ENCODE measurements at places on chromosomes 6 and 20.

GRCh38 chr6:143276436-143276835 is 174.1 kb downstream of the ADAT2 start:
- H3K27ac ChIP-seq = no peak overlapping the region
- no peak overlapping the region for H3K4me3 ChIP-seq
- no peaks in the 10 kb centered on the region for H3K27me3 ChIP-seq
- H3K36me3 ChIP-seq = no peaks in the 10 kb centered on the region

GRCh38 chr6:7062451-7063162 is 45.2 kb upstream of the RREB1 start:
- no peaks in the 10 kb centered on the region for H3K36me3 ChIP-seq
- no peaks in the 10 kb centered on the region for H3K27me3 ChIP-seq
- no peaks in the 10 kb centered on the region for H3K4me1 ChIP-seq
- DNase-seq = no peak
- H3K27ac ChIP-seq = no peak overlapping the region
- no peak overlapping the region for H3K4me3 ChIP-seq

- no peaks in the 10 kb centered on the region for H3K27me3 ChIP-seq
- no peak overlapping the region for H3K4me3 ChIP-seq
- no peak for DNase-seq
- H3K4me1 ChIP-seq = no peaks in the 10 kb centered on the region
These were observed 207.6 kb downstream of the OGFRL1 start for GRCh38 chr6:71496018-71496721.

GRCh38 chr20:46831633-46832011 is 63.0 kb upstream of the EYA2 start:
- H3K4me3 ChIP-seq = no peak overlapping the region
- H3K27ac ChIP-seq = no peak overlapping the region
- H3K27me3 ChIP-seq = peaks cover 38% of the 10 kb centered on the region
- peaks cover 2% of the 10 kb centered on the region for H3K36me3 ChIP-seq
- no peak for DNase-seq

- H3K27me3 ChIP-seq = peaks cover 40% of the 10 kb centered on the region
- no peak for DNase-seq
- no peak overlapping the region for H3K4me3 ChIP-seq
- no peak overlapping the region for H3K27ac ChIP-seq
These were observed 48.7 kb downstream of the HLA-DPB1 start for GRCh38 chr6:33124525-33124901.

GRCh38 chr6:81843302-81843701 is 90.8 kb upstream of the TENT5A start:
- H3K4me1 ChIP-seq = no peaks in the 10 kb centered on the region
- no peaks in the 10 kb centered on the region for H3K27me3 ChIP-seq
- peaks cover 3% of the 10 kb centered on the region for H3K36me3 ChIP-seq
- H3K27ac ChIP-seq = no peak overlapping the region

- H3K36me3 ChIP-seq = peaks cover 2% of the 10 kb centered on the region
- no peaks in the 10 kb centered on the region for H3K4me1 ChIP-seq
- no peak for DNase-seq
- peaks cover 66% of the 10 kb centered on the region for H3K27me3 ChIP-seq
- no peak overlapping the region for H3K27ac ChIP-seq
These were observed 49.8 kb upstream of the ADTRP start for GRCh38 chr6:11828262-11828870.

- no peak for DNase-seq
- H3K4me1 ChIP-seq = no peaks in the 10 kb centered on the region
- H3K36me3 ChIP-seq = no peaks in the 10 kb centered on the region
- H3K27me3 ChIP-seq = peaks cover 74% of the 10 kb centered on the region
- H3K27ac ChIP-seq = no peak overlapping the region
These were observed 21.5 kb downstream of the ADGRF5 start for GRCh38 chr6:46900266-46900665.

DNA sequence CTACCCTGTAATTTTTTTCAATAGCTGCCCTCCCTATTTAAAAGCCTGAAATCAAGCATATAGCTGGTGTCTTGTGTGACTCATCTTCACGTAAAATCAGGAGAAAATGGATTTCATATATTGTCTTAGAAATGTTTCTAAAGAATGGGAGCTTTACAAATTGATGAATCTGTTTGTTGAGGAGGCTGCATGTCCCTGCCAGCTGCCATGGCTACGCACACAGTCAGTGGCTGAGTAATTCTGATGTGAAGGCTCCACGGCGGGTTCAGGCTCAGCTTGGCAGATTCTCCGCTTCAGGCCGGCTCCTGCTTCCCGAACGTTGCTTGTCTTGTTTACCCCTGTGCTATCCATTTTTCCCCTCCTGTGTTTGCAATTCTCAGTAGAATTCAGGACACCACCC is 82.8 kb downstream of the CCDC170 start:
- peaks cover 19% of the 10 kb centered on the region for H3K27me3 ChIP-seq
- no peak for DNase-seq
- no peak overlapping the region for H3K4me3 ChIP-seq
- no peak overlapping the region for H3K27ac ChIP-seq

DNA sequence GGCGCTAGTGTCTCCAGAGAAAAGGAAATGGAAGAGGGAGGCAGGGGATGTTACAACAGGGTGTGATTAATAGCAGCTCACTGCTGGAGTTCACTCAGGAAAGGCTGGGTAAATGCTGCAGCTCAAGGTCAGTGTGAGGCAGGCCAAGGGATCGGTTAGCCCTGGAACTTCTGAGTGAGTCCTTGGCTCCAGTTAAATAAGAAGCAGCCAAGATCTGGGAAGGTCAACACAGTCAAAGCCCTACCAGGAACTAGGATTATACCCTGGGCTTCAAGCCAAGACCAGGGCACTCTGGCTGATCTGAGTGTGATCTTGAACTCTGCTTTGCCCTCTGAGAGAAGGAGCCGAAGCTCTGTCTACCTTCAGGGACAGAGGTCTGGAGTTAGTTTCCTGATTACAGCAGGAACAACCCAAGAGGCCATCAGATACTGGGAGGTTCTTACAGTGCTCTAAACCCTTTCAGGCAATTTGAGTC is 44.3 kb downstream of the TPD52L1 start:
- H3K27ac ChIP-seq = no peak overlapping the region
- peaks cover 27% of the 10 kb centered on the region for H3K27me3 ChIP-seq
- no peak for DNase-seq
- H3K4me3 ChIP-seq = no peak overlapping the region
- H3K36me3 ChIP-seq = peaks cover under 1% of the 10 kb centered on the region
- no peaks in the 10 kb centered on the region for H3K4me1 ChIP-seq

DNA sequence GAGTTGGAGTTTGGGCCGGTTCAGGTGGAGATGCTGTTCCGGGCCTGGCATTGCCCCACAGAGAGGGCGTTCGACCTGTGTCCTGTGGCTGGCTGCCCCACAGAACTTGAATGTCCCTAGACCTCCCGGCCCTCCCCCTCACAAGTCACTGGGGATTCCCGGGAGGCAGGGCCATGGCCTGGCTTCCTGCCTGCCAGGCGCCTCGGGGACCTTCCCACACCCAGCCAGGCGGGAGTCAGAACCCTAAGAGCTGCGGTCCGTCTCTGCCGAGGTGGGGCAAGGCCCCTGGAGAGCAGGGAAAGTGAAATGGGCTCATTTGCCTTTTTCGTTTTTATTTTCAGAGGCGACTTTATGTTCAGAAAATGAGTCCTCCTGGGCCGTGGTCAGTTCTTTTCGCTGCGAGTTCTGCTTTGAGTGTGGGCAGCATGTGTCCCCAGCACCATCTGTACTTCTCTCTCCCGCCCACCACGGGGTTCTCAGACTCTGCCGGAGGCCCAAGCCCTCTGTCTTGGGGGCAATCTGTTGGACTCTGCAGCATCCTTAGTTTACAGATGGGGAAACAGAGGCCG is 8.5 kb downstream of the RBM38 start:
- H3K27me3 ChIP-seq = no peaks in the 10 kb centered on the region
- DNase-seq = no peak
- H3K4me3 ChIP-seq = peak overlapping the region; percentile 72
- peaks cover 57% of the 10 kb centered on the region for H3K4me1 ChIP-seq
- H3K36me3 ChIP-seq = peaks cover 91% of the 10 kb centered on the region

DNA sequence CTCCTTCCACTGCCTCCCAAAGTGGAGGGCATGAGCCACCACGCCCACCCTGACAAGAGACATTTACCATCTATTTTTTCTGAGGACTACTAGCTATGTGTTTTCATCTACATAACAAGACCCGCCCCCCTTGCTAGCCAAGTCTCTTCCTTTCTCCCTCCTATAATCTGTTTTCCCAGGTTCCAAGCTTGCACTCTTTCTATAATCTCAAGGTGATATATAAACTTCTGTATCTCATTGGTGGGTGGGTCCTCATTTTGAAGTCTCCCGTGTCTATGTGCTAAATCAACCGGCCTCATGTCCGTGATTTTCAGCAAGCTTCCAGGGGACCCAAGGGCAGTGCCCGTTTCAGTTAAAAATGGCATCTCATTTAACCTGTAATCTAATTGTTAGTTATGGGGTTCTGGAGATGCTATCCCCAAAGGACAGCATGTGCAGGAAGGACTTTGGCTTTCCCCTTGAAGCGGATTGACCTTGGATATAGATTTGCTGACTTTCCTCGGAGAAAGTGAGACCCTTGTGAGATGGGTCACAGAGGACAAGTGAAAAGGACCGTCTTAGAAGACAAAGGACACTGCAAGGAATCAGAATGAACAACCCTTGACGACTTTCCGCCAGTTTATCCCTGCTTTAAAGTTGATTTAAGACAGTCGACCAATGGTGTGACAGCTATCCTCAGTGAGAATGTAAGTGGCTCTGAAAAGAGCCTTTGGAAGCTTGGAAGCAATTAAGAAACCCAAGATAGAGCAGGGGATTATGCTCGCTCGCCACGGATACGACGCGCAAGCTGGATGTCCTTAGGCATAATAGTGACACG is 22.4 kb downstream of the OR2B2 start:
- H3K27ac ChIP-seq = peak overlapping the region; percentile 90
- peaks cover 35% of the 10 kb centered on the region for H3K4me1 ChIP-seq
- DNase-seq = no peak
- H3K36me3 ChIP-seq = peaks cover 31% of the 10 kb centered on the region
- no peak overlapping the region for H3K4me3 ChIP-seq

DNA sequence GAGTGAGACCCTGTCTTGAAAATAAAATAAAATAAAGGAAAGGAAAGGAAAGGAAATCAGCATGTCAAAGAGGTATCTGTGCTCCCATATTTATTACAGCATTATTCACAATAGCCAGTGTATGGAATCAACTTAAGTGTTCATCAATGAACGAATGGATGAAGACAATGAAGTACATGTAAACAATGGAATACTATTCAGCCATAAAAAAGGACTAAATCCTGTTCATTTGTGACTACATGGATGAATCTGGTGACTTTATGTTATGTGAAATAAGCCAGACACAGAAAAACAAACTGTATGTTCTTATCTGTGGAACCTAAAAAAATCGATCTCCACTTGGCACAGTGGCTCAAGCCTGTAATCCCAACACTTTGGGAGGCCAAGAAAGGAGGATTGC is 28.0 kb upstream of the TOP1 start:
- no peak overlapping the region for H3K4me3 ChIP-seq
- DNase-seq = no peak
- H3K27ac ChIP-seq = no peak overlapping the region
- peaks cover 8% of the 10 kb centered on the region for H3K27me3 ChIP-seq

GRCh38 chr6:3193102-3193849 is 34.2 kb downstream of the TUBB2B start:
- peaks cover 36% of the 10 kb centered on the region for H3K27me3 ChIP-seq
- no peaks in the 10 kb centered on the region for H3K4me1 ChIP-seq
- DNase-seq = no peak
- H3K4me3 ChIP-seq = no peak overlapping the region
- no peak overlapping the region for H3K27ac ChIP-seq
- no peaks in the 10 kb centered on the region for H3K36me3 ChIP-seq

- H3K36me3 ChIP-seq = peaks cover 1% of the 10 kb centered on the region
- peaks cover 15% of the 10 kb centered on the region for H3K27me3 ChIP-seq
- no peak for DNase-seq
- H3K27ac ChIP-seq = no peak overlapping the region
- H3K4me1 ChIP-seq = no peaks in the 10 kb centered on the region
These were observed 1249.0 kb upstream of the CITED2 start for GRCh38 chr6:140623498-140623897.

GRCh38 chr6:4812068-4812467 is 35.9 kb downstream of the CDYL start:
- DNase-seq = no peak
- H3K27ac ChIP-seq = peak overlapping the region; percentile 64
- peaks cover 75% of the 10 kb centered on the region for H3K4me1 ChIP-seq
- H3K27me3 ChIP-seq = no peaks in the 10 kb centered on the region

DNA sequence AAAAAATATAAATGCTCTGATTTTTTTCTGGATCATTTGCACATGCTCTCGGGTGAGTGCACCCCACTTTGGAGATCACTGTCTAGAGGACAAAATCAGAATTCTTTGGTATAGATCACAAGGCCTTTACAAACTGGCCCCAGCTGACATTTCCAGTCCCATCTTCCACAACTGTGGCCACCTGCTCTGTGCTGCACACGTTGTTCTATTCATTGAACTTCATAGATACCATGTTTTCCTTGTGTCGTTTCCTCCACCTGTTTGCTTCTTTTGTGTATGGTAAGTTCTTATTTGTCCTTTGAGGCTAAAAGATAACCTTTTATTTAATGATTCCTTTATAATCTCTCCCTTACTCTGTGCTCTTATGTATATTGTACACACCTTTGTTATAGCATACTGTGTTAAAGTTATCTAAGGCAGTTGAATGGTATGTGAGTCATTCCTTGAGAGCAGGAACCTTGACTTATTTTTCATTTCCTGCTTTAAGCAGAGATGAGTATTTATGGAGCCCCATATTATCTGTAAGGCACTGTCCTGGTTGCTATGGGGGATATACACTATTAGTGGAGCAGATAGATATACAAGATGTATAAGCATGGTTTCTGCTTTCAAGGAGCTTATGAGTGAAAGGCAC is 12.0 kb upstream of the SLC17A5 start:
- DNase-seq = no peak
- H3K4me1 ChIP-seq = no peaks in the 10 kb centered on the region
- no peak overlapping the region for H3K27ac ChIP-seq
- peaks cover 57% of the 10 kb centered on the region for H3K27me3 ChIP-seq
- no peaks in the 10 kb centered on the region for H3K36me3 ChIP-seq

DNA sequence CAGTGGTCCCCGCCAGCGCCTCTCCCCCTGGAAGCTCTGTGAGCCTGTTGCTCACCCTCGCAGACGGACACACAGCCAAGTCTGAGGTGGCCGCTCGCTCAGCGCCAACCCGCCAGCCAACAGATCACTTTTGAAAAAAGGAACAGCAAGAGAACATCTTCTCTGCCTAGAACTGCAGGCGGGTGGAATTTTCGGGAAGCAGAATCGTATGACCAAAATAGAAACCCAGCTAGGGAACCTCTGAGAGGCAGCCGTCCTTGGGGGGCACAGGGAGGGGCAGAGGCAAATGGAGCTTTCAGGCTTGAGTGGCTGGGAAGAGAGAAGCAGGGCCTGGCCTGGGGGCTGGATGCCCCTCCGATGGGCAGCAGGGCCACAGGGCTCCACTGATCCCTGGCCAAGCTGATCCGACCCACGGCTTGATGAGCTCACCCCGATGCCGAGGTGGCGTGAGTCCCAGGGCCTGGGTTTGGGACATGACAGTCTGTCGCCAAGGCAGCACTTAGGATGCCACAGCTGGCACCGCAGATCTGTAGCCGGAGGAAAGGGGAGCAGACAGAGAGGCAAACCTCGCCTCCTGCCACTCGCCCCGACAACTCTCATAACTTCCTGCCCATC is 9.8 kb downstream of the NFATC2 start:
- H3K4me1 ChIP-seq = peaks cover 99% of the 10 kb centered on the region
- peaks cover 50% of the 10 kb centered on the region for H3K36me3 ChIP-seq
- peak; percentile 68 for DNase-seq

GRCh38 chr6:81214414-81215091 is 537.9 kb downstream of the TENT5A start:
- no peaks in the 10 kb centered on the region for H3K4me1 ChIP-seq
- no peaks in the 10 kb centered on the region for H3K36me3 ChIP-seq
- no peaks in the 10 kb centered on the region for H3K27me3 ChIP-seq
- no peak for DNase-seq
- no peak overlapping the region for H3K4me3 ChIP-seq

- H3K27me3 ChIP-seq = no peaks in the 10 kb centered on the region
- no peak for DNase-seq
- no peak overlapping the region for H3K27ac ChIP-seq
- H3K4me3 ChIP-seq = no peak overlapping the region
- no peaks in the 10 kb centered on the region for H3K4me1 ChIP-seq
These were observed 474.4 kb upstream of the HSF2 start for GRCh38 chr6:121925024-121925423.

Data from central memory CD8-positive, alpha-beta T cell (primary cell).